ENCODE measurements at places on chromosomes 11 and 22.

DNA sequence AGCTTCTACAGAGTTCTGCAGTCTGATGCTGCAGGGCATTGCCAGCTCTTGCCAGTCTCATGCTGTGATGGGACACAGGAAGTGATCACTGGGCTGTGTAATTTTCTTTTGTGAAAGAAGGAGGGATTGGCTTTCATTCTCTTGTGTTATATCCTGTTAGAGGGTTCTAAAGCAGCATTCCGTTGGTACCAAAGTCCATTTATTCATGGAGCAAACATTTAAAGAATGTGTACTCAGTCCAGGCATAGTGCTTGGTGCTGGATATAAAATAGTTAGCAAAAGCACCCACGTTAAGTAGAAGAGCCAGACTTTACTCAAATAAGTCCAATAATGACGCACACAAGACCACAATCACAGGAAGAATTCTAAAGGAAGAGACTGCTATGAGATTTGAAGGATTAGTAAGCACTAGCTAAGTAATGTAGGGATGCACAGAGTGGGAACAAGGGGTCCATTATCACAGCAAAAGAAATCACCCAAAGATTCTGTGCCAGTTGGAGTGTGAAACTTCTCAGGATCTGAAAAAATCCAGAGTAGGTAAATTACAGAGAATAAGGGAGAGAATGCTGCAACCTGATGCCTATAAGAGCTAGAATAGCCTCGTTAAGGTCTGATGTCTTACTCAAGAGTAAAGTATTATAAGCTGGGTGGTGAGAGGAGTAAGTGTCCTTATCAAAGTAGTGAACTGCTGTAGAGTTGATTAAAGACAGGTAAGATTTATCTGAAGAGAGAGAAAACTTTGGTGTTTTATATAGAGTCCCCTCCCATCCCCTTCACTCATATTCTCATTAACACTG lies 728.3 kb downstream of the METTL15 start:
- no peak for DNase-seq

DNA sequence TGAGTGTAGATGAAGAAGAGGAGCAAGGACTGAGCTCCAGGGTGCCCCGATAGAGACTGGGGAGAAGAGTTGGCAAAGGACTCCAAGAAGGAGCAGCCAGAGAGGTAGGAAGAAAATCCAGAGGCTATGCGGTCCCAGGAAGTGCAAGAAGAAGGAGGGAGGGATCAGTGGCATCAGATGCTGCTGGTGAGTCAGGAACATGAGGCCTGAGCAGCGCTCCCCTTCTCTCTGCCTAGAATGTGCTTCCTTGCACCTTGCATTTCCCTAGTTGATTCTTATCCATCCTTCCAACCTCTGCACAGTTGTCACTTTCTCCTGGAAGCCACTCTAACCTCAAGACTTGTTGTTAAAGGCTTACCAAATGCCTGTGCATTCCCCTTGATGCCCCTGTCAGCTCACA lies 21.3 kb downstream of the KCNC1 start:
- no peak for DNase-seq

- no peak for DNase-seq
These were observed 54.7 kb downstream of the MYO7A start for GRCh38 chr11:77182542-77183430.

DNA sequence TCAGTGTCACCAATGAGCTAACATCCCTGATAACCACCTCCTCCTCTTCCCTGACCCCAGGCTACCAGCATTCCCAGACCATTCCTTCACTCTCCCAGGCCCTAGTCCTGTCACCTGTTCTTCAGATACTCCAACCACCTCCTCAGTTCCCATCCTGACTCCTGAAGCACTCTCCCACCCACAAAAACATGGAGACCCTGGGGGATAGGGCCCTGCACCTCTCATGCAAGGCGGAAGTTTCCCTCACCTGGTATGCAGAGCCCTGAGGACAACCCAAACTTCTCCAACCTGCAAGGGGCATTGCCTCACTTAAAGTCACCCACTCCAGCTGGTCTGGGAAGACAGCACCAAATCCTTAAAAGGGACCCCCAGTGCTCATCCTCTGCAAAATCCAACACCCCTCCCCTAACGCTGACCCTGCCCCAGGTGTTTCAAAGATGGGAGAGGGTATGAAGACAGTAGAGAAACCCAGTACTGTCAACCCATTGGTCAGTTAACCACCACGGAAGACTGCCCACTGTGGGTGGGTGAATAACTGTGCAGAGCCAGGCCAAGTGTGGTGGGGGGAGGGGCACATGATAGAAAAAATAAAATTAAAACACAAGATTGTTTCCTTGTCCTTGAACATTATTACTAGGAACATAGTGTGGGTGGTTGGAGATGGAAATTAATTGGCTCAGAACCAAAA lies 1.4 kb downstream of the TNKS1BP1 start:
- DNase-seq, result no peak

DNA sequence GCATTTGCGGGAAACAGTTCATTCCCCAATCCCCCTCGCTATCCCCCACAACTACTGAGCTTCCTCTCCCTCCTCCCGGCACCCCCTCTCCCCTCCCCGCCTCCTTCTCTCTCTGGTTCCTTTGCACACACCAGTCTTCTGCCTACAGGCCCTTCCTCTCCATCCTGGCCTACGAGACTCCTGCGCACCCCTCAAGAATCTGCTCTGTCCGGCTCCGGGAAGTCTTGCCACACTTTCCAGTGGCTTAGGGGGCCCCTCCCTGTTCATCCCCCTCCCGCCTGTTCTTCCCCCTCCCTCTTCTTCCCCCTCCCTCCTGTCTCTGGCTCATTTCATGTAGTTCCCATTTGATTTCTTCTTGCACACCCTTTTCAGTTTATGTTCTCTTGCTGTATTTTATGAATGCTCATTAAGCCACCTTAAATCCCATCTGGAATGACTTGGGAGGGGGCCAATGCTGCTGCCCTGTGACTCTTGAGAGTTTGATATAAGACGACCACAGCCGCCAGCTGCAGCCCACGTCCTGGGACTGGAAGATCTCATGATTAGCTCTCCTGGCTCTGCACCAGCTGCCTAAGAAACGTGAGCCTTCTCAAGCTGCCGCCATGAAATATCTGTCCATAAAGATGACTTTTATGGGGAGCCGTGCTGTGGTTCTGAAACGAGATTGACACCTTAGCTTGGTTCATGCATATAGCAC lies 50.9 kb downstream of the RPS6KA4 start:
- DNase-seq, result no peak

DNA sequence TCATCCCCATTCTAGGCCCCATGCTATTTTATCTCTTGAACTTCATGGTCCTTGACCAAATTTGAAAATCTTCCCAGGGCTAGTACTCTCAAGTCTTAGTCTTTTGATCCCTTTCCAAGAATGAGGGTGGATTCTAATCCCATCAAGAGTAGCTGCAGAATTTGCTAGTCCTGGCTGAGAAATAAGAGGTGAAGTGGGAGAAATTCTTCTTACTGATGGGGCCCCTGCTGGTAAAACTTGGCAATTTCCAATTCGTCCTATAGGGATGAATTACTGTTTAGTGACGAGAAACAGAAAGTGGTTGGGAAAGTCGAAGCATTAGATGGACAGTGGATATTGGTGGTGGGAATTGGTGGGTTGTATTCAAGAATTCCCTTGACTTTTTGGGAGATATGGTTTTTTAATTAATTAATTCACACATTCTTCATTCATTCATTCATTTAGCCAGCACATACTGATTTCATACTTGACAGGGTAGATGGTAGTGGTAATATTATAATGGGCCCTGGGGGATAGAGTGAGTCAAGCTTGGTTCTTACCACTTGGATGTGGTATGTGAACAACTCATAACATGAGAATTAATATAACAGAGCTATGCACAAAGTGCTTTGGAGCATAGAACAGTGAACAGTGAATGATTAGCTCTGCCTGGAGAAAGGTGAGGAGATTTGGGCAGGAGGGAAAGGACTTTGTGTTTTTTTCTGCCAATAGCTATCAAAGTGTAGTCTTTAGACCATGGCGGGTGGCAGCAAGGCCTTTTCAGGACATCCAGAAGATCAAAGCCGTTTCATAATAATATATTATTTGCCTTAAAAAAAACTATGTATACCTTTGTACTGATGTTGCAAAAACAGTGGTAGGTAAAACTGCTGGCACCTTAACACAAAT lies 103.8 kb downstream of the STIM1 start:
- no peak for DNase-seq

DNA sequence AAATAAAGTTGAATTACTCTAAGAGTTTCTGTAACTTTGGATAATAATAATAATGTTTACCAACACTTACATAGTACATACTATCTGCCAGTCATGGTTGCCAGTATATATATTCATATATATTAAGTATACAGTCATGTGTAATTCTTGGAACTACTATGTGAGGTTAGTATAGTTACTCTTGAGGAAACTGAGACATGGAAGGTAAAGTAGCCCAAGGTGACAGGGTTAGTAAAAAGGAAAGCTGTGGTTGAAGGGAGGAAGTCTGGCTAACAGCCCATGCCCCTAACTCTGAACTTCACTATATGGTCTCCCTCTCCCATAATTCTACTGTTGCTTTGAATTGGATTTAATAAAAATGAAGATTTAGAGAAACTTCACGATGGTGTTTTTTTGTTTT lies 24.9 kb downstream of the FDX1 start:
- no peak for DNase-seq

GRCh38 chr22:33385611-33386010 lies 327.4 kb upstream of the SYN3 start:
- no peak for DNase-seq

- DNase-seq, result no peak
These were observed 65.9 kb downstream of the UBASH3B start for GRCh38 chr11:122721201-122721963.

- DNase-seq, result no peak
These were observed 2.0 kb downstream of the KCNE3 start for GRCh38 chr11:74465291-74465708.

DNA sequence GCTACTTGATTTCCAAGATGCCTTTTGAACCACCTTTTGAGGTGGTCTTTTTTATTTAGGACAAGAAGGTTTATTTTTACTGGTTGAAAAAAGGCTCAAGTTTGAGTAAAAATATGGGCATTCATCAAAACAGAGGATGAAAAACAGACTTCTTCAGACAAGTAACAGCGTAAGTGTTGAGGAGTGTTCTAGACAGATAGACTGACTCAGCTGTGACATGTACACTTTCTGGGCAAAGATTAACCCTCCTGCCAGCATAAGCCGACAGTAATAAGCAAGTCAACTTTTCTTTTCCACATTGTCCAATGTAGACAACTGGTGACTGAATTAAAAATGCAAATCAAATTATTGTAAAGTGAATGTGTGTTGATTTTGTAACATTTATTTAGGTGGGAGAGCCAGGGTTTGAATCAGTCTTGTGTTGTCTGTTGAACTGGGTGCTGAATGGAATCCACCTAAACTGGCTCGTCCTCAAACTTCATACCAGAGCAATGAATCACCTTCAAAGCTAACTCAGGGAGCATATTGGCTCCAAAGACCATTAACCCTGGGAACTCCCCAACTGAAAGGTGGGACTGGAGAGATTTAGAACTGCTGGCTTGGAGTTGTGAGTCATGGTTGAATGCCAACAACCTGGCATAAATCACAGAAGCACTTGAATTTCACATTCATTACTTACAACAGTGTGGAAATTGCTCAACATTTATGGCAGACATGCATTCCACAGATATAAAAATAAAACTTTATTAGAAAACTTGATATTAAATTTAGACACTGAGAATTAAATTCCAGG lies 377.0 kb downstream of the ETS1 start:
- DNase-seq, result no peak

GRCh38 chr22:46828323-46828900 lies 66.0 kb downstream of the TBC1D22A start:
- no peak for DNase-seq

GRCh38 chr11:126963603-126964363 lies 36.8 kb downstream of the KIRREL3 start:
- no peak for DNase-seq

DNA sequence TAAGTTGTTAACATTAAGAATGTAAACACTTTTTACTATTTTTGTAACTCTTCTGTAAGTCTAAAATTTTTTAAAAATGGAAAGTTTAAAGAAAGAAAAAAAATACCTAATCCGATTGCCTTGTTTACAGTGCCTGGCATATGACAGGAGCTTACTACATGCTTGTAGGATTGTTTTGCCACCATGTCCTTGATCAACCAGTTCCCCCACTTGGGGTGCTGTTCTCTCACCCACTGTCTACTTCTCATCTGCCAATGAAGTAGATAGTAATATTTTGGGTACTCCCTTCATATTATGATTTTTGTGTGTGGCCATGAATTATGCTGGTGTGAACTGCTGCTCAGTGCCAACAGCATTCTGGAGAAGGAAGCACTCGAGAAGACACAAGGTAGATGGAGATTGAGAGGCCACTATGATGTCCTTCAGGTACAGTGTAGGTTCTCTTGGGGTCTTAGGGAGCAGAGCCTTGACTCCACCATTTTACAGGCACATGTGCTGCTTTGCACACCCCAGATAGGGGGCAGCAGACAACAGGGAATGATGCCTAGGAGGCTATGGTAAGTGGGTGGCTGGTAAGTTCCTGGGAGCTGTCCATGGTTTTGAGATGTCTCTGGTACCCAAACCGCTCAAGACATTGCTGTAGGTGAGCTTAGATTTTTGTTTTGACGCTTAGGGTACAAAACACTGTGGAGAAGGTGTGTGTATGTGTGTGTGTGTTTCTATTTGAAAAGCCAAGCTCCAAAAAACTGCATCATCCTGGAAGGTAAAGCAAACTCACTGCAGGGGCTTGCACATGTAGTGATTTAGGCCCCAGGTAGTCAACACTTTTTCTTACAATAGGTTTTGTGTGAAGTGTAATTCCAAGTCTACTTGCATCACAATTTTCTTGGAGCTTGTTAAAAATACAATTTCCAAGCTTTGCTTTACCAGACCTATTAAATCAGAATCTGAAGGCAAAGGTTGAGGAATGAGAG lies 494.5 kb upstream of the LARGE1 start:
- DNase-seq, result no peak

DNA sequence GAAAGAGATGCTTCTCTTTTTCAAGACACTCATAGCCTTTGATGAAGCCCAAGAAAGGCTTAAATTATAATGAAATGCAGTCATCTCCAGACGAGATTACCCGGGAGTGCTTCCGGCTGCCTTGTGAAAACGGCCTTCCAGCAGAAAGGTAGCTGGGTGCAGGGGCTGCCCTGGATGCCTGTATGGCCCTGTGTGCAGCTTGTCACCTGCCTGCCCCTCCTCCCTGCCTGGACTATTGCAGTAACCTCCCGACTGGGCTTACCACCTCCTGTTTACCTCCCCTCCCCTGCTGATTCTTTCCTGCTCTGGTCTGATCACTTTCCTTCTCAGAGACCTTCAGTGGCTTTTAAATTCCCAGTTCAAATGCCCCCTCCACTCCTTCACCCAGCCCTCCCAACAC lies 126.4 kb upstream of the SYT13 start:
- no peak for DNase-seq

- DNase-seq, result no peak
These were observed 607 bp upstream of the ZNF70 start for GRCh38 chr22:23751441-23751996.

All from activated naive CD4-positive, alpha-beta T cell treated with anti-CD3 and anti-CD28 coated beads, Interleukin-2, amount 50 U/mL, for 72 hours (primary cell).